ENCODE measurements at places on chromosomes 13 and 19.

- no peak for DNase-seq
These were observed 15.2 kb downstream of the BCAT2 start for GRCh38 chr19:48795685-48796070.

DNA sequence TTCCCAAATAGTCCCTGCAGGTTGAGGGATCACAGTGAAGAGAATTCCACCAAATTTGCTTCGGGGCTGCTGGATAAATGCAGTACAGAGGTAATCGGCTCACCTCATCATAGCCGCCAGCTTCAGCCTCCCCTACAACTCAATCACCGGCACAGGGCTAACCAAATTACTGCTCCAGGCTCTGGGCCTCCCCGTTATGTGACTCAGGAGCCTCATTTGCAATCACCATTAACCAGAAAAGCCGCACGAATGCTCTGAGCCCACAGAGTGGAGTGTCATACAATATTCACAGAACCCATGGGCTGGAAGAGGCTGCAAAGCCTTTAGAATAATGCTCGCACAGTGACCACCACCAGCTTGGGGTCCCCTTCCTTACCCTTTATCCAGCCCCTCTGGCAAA, 4.9 kb downstream of the SIAH3 start:
- no peak for DNase-seq

DNA sequence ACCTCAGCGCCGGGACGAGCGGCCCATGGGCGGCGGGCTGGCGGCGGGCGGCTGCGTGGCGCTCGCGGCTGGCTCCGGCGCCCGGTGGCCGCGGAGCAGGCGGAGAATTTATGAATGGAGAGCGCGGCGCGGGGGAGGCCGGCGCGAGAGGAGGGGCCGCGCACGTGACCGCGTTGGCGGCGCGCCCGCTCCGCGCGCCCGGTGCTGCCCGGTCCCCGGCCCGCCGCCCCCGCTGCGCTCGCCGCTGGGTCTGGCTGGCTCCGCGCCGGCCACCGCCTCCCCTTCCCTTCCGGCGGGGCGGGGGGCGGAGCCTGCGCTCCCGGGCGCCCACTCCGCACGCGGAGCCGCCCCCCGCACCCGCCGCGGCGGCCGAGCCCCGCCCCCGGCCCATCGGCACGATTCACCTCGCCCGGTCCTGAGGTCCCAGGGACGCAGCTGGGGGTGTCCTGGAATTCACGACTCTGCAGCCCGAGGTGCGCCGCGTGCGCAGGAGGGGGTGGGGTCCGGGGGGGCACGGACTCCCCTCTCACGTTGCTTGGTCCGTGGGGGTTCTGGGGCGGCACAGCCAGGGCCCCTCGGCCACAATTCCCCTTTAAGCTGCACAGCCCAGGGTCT, at the start of gene CBARP:
CBARP (minus strand) TSS at position 252 of the 615 bp plus-strand sequence. CDS start 1,905 bp downstream, outside the sequence.
- no peak for DNase-seq

- DNase-seq, result peak; percentile 10
These were observed 1.1 kb downstream of the CACNG7 start for GRCh38 chr19:53910170-53910518.

GRCh38 chr13:53782488-53782961, 753.9 kb downstream of the OLFM4 start:
- DNase-seq, result peak; percentile 13

DNA sequence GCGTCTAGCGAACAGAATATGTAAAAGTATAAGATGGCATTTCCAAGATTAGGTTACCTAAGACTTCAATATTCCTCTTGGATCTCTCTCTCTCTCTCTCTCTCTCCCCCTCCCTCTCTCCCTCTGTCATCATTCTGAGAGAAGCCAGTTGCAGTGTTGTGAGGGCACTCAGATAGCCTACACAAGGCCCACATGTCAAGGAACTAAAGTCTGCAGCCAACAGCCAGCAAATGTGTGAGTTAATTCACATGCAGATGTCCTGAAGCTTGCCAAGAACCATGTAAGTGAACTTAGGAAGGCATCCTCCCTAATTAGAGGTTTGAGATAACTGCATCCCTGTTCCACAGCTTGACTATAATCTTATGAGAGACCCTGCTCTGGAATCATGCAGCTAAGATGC, 822.9 kb upstream of the PRR20A start:
- no peak for DNase-seq

GRCh38 chr13:65937251-65937650, 1292.9 kb downstream of the PCDH9 start:
- no peak for DNase-seq

DNA sequence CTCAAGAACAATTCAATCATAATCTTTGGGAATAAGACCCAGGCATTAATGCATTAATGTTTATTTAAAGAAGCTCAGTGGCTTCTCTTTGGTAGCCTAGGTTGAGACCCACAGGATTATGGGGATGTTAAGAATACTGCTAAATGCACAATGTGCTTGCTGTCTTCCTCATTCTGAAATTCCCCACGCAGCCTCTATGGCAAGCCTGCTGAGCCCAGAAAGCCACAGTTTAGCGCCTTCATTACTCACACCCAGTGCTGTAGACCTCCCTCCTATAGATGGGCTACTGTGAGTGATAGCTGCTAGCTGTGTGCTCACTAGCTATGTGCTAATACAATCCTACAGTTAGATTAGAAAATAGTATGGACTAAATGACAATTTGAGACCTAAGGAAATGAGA, 90.6 kb downstream of the TNFSF13B start:
- DNase-seq, result no peak

GRCh38 chr13:98365302-98365701, 188.2 kb upstream of the RNF113B start:
- no peak for DNase-seq

DNA sequence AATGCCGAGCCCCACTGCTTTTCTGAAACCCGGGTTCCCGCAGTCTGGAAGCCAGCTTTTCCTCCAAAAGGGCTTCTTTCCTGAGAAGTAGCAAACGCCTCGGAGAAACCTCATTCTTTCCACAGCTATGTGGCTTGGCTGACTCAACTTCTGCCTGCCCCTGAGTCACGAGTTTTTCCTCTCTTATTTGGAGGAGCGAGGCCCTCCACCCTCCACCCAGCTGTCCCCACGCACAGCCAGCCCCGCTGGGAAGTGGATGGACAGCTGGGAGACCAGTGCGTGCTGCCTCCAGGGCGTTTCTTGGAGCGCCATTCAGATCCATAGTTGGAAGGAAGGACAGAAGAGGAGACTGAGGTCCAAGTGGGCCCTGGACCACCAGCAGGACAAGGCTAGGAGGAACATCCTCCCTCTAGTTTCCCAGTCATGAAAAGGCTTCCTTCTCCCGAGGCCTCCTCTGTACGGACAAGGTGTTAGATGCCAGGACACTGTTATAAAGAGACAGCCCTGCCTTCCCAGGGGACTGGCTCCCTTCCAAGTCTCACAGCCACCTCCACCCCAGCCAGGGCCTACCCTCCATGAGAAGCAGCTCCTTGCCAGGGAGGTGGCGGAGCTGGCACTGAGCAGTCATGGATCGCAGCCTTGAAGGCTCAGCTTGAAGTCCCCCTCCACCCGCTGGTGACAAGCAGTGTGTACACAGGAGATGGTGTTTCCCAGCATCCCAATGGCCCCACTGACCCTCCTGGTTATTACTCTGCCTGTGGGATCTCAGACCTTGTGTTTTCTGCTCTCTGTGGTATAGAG, 2.5 kb upstream of the PLEKHF1 start:
- no peak for DNase-seq

DNA sequence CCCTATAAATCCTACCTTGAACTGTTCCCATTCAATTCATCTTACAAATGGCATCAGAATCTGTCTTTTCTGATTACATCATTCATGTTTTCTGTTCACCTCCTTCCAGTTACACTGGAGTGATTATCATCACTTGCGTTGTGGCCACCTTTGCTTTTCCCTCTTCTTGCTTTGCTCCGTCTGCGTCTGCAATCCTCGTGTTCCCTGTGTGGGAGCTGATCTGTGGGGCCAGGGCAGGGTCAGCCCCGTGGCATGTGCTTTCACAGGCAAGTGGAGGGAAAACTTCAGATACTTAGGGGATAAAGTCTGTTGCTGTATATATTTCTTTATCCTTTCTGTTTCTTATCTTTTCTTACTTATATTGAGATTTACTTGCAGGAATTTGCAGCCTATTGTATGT, 277.7 kb downstream of the SLC7A1 start:
- no peak for DNase-seq

- DNase-seq, result no peak
These were observed 478.4 kb downstream of the TSHZ3 start for GRCh38 chr19:30870876-30871275.

GRCh38 chr13:97961340-97961739, 7.9 kb downstream of the IPO5 start:
- no peak for DNase-seq

- no peak for DNase-seq
These were observed 2.5 kb downstream of the FOXA3 start for GRCh38 chr19:45866400-45867176.

- no peak for DNase-seq
These were observed 7.8 kb upstream of the C19orf84 start for GRCh38 chr19:51398096-51398704.
